ENCODE measurements at places on chromosomes 1 and 21.

GRCh38 chr21:29258626-29259338 is 39.9 kb upstream of the BACH1 start:
- DNase-seq: no peak

DNA sequence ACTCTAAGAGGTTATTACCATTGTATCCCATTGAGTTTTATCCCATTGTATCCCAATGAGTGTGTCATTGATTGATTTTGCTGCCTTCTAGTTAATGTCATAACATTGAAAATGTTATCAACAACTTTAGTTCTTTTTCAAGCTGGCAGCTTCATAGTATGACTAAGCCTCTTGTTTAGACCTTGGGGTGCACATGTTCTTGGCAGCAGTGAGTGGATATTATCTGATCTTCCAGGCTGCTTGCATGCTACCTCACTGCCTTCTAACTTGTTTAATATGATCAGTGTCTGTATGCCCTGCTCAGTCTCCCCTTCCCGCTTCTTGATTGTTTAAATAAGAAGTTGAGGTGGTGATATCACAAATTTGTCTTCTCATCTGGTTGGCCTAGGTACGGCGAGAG is 24.6 kb downstream of the NTPCR start:
- no peak for DNase-seq

DNA sequence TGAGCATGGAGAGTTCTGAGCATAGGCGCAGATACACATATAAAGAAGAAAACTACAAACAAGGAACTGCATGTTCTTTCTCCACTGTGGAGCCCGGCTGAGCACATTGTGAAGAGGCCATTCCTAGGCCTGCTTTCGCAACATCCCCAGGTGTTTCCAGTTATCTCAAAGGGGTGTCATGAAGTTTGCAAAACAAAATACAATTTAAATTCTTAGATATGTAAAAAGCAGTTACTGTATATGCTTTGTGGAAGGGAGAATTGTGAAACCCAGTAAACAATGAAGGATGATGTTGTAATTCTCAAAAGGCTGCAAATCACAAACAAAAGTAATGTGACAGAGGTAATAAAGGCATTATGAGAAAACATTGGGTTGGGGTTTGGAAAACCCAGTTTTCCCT is 98.6 kb upstream of the ZNF644 start:
- no peak for DNase-seq

DNA sequence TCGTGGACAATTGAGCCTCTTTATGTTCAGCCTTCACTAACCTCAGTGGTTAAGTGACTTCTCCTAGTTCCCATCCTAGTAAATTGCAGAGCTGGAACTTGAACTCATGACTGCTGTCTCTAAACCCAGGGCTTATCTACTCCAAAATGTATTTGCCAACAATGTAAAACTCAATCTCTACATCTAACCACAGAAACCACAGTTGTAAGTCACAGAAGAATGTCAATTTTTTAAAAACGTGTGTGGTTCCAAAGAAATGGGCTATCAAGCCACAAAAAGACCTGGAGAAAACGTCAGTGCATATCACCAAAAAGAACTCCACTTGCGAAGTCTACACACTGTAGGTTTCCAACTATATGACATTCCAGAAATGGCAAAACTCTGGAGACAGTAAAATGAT is 172.6 kb upstream of the HMCN1 start:
- no peak for DNase-seq

- DNase-seq: no peak
Observed at GRCh38 chr1:16478091-16478490, 36.0 kb downstream of the RNU1-1 start.

- DNase-seq: no peak
Observed at GRCh38 chr1:213689260-213689659, 298.5 kb upstream of the PROX1 start.

GRCh38 chr21:35171385-35171784 is 122.3 kb upstream of the RUNX1 start:
- DNase-seq: no peak

DNA sequence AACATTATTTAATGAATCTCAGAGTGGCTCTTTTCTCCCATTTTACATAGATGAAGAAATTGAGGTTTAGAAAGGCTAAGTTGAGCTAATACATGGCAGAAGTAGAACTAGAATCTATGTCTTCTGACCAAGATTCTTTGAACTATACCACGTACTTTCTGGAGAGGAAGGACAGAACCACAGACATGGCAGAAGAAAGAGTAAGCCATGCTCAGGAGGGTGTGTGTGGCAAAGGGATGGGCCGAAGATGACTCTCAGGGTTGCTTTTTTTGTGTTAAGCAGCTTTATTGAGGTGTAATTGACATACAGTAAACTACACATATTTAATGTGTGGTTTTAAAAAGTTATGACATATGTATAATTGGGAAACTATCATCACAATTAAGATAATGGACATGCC is 69.5 kb downstream of the PEX14 start:
- no peak for DNase-seq

GRCh38 chr1:43666608-43667007 is 16.7 kb downstream of the KDM4A start:
- no peak for DNase-seq

DNA sequence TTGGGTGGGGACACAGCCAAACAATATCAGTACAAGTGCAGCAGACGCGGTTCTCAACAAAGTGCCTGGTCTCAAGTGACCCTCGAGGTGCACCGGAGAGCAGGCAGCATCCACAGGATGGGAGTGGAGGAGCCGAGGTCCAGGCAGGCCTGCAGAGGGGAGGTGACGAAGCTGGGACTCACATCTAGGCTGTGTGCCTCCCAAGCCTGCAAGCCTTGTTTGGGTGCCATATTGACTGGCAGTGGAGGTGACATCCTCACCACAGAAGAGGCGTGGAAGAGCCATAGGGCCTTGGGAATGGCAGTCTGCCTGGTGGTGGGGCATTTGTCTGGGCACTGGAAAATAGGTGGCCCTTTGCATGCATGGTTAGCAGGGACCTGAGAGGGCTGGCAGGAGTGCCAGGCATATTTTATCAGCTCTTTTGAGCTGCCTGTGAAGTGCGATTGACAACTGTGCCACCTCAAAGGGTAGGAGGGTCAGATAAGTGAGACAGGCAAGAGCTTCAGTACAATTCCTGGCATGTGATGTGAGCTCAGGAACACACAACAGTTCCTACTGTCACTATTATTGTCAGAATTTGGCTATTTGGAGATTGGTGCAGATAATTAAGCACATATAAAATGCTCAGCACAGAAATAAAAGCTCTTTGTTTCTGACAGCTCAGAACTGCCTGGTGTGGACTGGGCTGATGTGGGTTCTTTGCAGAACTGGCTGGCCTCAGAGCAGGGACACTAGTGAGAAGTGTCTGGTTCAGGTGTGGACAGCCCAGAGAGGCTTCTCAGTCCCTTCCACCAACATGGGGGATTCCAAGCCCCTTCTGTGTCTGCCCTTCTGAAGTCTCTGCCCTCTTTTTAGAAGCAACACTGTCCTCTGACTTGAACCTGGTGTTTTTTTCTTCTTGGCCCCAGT is 347.6 kb upstream of the AJAP1 start:
- no peak for DNase-seq

DNA sequence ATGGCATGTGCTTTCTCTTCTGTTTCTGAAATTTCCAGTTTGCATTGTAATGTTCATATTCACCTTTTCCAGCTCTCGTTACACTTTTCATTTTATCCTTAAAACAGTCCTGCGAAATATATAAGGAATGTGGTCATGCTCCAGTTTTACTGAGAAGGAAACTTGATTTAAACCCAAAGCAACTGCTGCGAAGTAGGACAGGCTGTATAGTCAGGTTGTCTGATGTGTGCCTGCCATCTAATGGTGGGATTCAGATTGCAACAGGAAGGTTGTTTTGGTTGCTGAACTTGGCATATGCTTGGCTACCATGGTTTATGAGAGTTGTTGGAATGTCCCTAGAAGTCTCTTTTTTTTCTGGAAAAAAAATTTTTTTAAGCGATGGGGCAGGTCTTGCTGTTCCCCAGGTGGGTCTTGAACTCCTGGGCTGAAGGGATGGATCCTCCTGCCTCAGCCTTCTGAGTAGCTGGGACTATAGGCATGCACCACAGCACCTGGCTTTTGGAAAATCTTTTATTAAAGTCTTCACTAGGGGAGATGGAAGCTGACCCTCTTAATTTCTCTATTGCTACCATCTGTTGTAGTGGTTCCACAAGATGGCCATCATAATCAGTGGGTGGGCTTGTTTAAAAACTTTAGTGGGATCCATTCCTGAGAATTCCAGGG is 86.9 kb downstream of the UCK2 start:
- DNase-seq: peak; percentile 71

- no peak for DNase-seq
Observed at GRCh38 chr21:26519142-26519541, 53.9 kb downstream of the CYYR1 start.

GRCh38 chr21:25735646-25736597 is 1.1 kb downstream of the GABPA start:
- DNase-seq: peak; percentile 87

GRCh38 chr1:39711966-39712340 is 20.7 kb upstream of the HPCAL4 start:
- DNase-seq: no peak

GRCh38 chr1:61300899-61301298 is 218.5 kb downstream of the NFIA start:
- DNase-seq: no peak

DNA sequence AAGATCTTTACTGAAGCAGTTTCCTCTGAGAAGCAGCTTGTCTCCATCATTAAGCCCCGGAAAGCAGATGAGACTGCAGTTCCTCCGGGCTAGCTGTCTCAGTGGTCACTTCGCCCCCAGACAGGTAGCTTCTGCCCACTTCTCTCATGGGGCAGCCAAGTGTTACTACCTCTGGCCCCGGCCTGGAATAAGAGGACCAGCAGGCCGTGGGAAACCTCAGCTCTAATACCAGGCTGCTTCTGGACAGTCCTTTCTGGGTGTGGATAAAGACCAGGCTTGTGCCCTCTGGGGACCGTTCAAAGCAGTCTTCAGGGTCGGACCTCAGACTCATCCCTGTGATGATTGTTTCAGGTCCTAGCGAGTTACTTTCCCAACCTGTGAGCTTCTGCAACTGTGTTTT is 54.8 kb downstream of the RUNX3 start:
- peak; percentile 5 for DNase-seq

DNA sequence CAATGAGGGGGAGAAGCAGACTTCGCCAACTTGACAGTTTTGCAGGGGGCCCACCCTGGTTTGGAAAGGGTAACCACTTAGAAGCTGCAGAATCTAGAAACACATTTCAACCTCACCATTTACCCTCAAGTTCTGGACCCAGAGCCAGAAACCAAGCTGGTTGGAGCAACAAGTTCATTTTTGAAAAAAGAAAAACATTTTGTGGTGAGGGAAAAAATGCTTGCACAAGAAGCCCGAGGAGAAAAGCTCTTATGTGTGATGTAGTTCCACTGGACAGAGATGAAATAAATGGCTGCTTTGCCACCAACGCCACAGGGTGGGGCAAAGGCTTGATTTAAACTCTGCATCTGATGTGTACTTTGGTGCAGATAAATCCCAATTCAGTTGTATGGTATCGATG is 10.6 kb upstream of the NGF start:
- no peak for DNase-seq

GRCh38 chr21:26064506-26064905 is 106.1 kb downstream of the APP start:
- DNase-seq: no peak

- no peak for DNase-seq
Observed at GRCh38 chr1:154556422-154556821, 2.0 kb downstream of the UBE2Q1 start.

- DNase-seq: no peak
Observed at GRCh38 chr21:14376854-14377253, 6.1 kb downstream of the HSPA13 start.

DNA sequence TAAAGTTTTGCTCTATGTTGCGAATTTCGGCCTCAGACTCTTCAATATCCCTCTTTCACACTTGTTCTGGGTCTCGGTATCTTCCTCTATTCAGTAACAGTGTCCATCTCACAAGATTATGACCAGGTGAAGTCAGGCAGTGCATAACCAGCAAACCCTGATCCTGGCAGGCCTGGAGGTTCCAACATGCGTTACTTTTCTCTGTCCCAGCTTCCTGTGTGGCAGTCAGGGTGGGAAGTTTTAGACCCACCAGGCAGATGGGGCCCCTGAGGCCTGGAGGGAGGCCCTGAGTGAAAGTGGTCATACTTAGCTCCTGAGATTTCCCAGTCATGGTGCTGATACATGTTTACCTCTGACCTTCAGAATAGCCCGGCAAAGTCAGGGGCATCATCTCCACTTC is 5.1 kb downstream of the TMEM61 start:
- no peak for DNase-seq

GRCh38 chr1:223248001-223248769 is 105.1 kb upstream of the TLR5 start:
- no peak for DNase-seq

GRCh38 chr1:19864570-19865160 is 17.5 kb upstream of the OTUD3 start:
- DNase-seq: no peak

DNA sequence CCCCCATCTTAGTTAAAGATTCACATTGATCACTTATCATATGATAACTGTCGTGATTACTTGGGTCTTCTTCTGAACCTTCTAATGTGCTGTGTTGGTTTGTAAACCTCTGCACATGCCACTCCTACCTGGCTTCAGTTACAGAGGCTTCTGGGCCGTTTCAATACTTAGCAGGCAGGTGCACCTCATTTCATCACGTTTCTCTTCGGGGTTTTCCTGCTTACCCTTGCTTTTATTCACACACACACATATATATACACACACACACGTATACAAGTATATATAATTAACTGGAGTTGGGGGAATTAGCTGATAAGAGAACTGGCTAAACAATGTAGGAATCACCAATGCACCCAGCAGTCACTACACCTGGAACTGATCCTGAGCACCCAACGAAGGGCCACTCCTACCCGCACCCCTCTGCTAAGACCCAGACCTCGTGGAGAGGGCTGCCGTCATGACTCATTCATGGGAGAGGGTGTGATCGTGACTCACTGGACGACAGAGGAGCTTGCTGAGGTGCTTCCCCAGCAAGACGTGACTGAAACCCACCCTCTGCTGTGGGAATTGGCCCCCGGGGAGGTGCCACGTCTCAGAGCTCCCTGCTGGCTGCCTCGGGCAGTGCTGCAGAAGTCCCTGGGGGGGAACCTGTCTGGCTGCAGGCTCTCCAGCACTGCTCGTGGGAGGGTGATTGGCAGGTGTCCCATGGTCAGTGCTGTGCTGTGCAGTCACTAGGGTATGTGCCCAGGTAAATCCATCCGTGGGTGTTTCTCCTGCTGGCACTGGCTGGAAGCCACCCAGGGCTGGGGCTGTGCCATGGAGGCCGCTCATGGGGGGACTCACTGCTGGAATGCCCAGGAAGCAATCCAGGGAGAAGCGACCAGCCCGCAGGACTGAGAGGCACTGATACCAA is 166.6 kb downstream of the DYRK1A start:
- peak; percentile 56 for DNase-seq

GRCh38 chr1:163974120-163974519 is 584.9 kb upstream of the PBX1 start:
- DNase-seq: no peak

DNA sequence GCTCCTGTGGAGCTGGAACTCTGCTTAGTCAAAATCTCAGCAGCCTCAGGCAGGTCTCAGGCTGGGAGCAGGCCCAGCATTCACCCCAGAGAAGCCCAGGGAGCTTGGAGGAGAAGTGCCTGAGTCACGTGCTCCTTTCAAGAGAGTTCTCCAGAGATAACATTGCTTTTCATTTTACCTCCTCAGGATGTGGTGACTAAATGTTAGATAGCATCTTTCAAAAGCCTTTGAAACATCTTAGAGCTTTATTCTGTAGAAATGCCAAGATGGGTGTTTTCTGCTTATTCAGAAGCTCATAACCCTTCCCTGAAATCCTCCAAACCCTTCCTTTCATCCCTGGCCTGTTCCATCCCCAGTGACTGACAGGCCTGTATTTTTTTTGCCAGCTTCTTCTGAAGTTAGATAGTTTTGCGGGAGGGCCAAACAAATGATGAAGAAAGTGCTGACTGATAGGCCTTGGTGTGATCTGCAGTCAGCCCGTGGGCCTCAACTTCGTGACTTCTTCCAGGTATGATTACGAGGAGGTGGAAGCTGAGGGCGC is 58.0 kb downstream of the PGM1 start:
- peak; percentile 54 for DNase-seq

Data from activated CD4-positive, alpha-beta memory T cell treated with anti-CD3 and anti-CD28 coated beads for 36 hours (primary cell).